ENCODE measurements at places on chromosomes 2 and 18.
A peak's percentile ranks its signal among the peaks of the same experiment; 100 is the strongest.

- DNase-seq, result no peak
Observed at GRCh38 chr2:28521663-28522062, 25.8 kb downstream of the PLB1 start.

- no peak for DNase-seq
Observed at GRCh38 chr2:190947141-190947540, 66.5 kb downstream of the GLS start.

DNA sequence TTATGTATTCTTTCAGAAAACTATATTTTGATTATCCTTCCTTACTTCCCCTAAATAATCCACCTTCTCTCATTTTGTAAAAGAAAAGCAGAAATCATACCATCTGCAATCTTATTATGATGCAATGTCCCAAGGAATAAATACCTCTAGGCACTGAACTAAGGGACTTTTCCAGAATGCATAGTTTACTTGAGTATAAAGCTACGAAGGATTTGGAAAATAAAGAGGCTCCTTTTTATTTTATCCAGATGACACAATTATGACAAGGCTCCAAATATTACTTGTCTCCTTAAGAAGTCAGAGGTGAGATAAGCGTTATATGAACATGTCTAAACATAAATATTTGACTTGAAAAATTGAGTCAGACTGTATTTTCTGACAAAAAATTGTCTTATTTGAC, 72.1 kb downstream of the COL3A1 start:
- no peak for DNase-seq

DNA sequence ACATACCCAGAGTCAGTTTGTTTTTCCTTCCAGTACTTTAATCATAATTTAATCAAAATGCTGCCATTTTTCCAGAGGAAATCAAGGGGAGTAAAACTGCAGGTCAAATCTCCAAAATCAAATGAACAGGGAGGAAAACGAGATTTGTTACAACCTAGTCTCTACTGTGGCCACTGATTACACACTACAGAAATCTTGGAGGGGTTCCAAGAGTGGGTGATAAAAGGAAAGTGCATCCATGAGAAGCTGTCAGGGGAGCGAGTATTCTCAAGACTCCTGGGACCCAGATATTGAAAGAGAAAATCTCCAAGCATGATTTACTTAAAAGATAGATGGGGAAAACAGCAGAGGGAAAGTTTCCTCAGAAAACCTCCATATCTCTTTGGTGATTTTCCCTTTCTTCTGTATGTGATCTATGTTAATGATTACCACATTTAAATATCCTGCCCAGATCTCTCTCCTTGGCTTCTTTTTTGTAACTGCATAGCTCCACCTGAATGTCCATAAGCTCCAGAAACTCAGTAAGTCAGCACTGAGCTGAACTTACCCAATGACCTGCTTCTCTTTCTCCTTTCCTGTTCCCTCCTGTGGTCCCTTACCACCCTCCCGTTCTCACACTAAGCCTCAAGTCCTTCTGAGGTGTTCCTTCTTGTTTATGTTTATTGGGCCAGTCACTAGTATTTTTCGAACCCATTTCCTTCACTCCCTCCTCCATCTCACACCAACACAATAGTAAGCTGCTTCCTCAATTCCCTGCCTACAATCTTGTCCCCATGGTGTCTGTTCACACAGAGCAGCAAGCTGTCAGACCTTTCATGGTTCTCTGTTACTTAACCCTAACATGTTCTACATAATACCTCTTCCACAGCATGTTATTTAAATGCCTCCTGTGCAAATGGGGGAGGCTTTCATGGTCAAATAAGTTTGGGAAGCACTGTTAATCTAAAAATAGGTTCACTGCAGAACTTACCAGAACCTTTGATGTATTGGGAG, 73.9 kb upstream of the TWSG1 start:
- DNase-seq, result no peak

GRCh38 chr2:135047300-135047699, at the start of gene MAP3K19:
Gene MAP3K19, minus strand, starts transcription at chr2:135047447. Its CDS starts 22,800 bp downstream, at chr2:135024647.
- DNase-seq, result no peak

DNA sequence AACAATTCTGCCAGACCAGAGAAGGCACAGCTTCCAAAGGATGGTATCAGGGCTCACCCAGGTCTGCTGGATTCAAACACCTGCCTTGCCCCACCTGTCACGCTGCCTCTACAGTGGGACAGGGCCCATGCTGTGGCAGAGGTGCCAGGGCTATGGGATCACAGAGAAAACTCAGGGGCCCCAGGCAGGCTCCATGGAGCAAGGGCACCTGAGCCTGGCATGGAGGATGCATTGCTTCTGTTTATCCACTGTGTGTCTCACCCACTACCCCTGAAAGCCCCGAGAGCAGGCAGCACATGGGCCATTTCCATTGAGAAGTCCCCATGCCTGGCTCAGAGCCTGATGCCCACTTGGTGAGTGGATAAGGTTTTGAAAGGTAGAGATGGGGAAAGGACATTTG, 76.0 kb downstream of the TNS1 start:
- no peak for DNase-seq

GRCh38 chr2:66587216-66587615, 152.3 kb downstream of the MEIS1 start:
- no peak for DNase-seq

GRCh38 chr2:14635391-14635871, 2.9 kb downstream of the LRATD1 start:
- DNase-seq, result no peak

GRCh38 chr18:23259701-23260681, 124.7 kb downstream of the CABLES1 start:
- no peak for DNase-seq

DNA sequence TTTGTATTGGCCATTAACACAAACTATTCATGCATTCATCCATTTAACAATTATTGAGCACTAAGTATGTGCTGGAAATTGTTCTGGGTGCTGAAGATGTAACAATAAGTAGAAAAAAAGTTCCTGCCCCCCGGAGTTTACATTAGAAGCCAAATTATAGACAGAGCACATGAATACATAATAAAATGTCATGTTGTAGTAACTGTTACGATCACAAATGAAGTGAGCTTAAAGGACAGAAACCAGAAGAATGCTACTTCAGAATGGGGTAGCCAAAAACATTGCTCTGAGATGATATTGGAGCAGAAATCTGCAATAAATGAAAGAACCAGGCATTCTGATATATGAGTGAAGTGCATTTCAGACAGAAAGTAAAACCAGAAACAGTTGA, 256.0 kb upstream of the SETBP1 start:
- no peak for DNase-seq

DNA sequence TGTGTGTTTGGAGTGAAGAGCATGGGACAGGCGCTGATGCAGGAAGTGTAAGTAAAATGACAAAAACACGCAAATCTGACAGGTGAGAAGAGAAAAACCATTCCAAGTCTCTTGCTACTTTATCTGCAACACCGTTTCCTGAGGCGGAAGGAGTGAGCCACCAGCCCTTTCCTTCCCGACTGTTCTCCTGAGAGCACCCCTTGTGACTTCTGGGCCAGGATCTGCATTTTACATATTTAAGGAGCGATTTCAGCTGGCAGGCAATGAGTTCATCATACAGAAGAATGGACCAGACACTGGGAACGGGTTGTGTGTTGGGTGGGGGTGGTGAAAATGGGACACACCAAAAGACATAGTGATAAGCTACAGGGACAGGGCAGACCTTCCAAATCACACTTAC, 277.3 kb downstream of the TGIF1 start:
- no peak for DNase-seq

GRCh38 chr2:119691189-119691588, 12.2 kb downstream of the TMEM177 start:
- DNase-seq, result no peak

GRCh38 chr2:118635891-118636290, 211.6 kb downstream of the EN1 start:
- no peak for DNase-seq

- DNase-seq, result no peak
Observed at GRCh38 chr2:24613154-24613814, 122.2 kb downstream of the NCOA1 start.

GRCh38 chr2:8343031-8343430, 338.8 kb upstream of the ID2 start:
- no peak for DNase-seq

- DNase-seq, result peak; percentile 7
Observed at GRCh38 chr18:49018554-49019445, 68.0 kb upstream of the SMAD7 start.

DNA sequence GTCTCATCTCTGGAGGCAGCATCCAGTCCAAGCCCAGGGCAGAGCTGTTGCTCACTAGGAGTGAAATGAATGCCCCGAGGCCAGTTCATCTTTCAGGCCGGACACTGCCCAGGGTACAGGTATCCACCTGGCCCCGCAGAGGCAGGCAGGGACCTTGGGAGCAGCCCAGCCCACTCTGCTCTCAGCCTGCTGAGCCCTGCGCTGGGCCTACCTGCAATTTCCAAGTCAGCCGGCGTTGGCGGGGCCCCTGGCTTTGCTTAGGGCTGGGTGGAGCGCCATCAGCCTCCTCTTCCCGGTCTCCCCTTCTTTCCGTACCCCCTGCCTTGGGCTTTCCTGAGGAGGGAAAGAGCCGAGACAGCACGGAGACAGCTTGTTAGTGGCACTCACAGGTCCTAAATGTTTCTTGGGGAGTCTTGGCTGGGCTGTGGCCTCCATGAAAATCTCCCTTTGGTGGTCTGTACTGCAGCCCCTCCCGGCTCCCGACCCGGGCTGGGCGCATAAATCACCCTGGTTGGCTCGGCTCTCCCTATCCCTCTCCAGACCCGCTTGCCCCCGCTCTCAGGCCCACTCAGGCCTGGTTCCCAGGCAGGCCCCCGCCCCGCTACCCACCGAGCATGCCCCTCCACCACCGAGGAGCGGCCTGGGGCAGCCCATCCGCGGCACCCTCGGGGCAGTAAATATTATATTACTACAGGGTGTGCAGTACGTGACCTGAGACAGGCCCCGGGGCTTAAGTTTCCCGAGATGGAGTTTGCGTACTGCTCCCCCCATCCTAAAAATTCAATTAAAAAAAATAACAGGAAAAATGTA, 106.7 kb downstream of the DYSF start:
- no peak for DNase-seq

- DNase-seq, result no peak
Observed at GRCh38 chr18:33837191-33837590, 259.2 kb downstream of the ASXL3 start.

DNA sequence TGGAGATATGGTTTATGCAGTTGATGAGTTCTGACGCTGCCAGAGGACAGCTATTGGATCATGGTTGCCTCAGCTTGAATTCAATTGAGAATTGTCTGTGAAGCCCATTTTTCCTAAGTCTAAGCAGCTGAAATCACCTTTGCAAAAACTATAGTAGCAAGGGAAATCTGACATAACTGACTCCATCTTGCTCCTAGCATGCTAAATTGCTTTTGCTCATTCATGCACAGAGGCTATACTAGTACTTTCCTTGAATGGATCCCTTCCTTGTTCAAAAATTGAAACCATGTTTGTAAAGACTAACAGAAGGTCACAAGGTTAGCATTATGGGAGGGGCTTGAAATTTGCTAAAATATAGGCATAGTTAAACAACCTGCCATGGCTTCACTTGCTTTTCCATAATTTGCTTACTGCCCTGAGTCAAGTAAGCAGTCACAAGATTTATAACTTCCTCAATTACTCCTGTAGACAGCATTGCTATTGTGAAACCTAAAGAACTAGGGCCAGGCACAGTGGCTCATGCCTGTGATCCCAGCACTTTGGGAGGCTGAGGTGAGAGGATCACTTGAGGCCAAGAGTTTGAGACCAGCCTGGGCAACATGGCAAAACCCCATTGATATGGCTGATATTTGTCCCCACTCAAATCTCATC, 41.2 kb downstream of the CHRNA1 start:
- DNase-seq, result no peak

DNA sequence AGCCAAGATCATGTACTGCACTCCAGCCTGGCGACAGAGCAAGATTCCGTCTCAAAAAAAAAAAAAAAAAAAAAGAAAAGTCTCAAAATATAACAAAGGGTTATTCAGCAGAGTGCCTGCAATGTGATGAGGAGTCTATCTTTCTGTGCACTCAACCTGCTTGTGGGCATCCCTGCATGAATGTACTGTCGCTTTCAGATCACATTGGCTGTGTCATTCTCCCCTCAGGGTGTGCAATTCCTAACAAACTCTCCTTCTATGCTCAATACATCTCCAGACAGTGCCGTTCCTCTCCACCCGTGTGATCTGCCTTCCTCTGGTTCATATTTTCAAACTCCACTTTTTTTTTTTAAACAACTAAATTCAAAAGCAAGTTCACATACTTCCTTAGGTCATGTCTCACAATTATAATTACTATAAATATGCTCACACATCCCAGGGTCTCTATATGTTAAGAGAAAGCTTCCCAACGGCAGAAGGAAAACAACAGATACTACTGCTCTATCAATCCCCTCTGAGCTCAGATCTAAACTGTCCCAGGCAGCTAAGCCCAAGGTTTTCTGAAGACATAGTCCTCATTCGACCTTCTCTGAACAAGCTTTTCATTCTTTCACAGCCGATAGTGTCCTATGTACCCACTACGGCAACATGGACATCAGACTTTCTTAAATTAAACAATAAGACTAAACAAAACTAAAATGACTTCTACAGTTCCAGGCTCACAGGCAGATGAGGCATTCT, 35.2 kb downstream of the PTMA start:
- no peak for DNase-seq

DNA sequence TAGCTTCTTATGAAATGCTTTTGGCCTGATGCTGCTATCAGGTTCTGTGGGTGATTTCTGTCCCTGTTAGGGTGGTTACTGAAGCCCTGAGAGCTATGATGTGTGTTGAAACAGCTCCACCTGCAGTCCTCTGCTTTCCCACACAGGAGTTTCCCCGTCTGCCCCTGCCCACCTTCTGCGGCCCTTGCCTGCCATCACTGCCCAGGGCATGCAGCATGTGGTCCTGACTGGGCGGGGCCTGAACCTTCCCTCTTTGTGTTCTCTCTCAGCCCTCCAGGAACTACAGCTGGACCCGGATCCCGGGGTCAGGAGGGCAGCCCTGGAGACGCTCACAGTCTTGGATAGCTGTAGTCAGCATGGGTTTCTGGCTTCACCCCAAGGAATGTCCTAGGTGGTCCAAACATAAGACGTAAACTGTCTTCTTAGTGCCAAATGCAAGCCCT, 21.4 kb downstream of the HJURP start:
- no peak for DNase-seq

GRCh38 chr18:3597409-3598357, 147.7 kb downstream of the TGIF1 start:
- DNase-seq, result no peak

DNA sequence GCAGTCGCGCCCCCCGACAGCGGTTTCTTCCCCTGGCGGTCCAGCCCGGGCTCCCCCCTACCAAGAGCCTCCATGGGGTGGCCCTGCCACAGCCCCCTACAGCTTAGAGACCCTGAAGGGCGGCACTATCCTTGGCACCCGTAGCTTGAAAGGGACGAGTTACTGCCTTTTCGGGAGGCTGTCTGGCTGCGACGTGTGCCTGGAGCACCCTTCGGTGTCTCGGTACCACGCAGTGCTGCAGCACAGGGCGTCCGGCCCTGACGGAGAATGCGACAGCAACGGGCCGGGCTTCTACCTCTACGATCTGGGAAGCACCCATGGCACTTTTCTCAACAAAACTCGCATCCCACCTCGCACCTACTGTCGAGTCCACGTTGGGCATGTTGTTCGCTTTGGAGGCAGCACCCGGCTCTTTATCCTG, 475 bp downstream of the SLC4A1AP start:
- no peak for DNase-seq

- DNase-seq, result no peak
Observed at GRCh38 chr2:43047187-43047780, 179.1 kb downstream of the ZFP36L2 start.

- no peak for DNase-seq
Observed at GRCh38 chr2:197888321-197888720, 83.9 kb downstream of the PLCL1 start.
